ENCODE measurements at places on chromosomes 11 and 22. TPM values are rescaled to one million over a fixed set of nuclear protein-coding genes. Genes with fewer than 3 reads are reported as not detected.

- DNase-seq = no peak
Measured at GRCh38 chr11:36098087-36098486, 154.2 kb downstream of the LDLRAD3 start.

GRCh38 chr22:27383896-27384295 is 417.7 kb downstream of the MN1 start:
- DNase-seq = no peak

GRCh38 chr22:43743131-43743530 is 69.0 kb downstream of the EFCAB6 start:
- DNase-seq = no peak

MYRF gene
- 2.6 TPM for total RNA-seq

MB gene
- 11.8 TPM for total RNA-seq

GRCh38 chr22:36015155-36015810 is 13.3 kb downstream of the RBFOX2 start:
- DNase-seq = no peak

- no peak for DNase-seq
Measured at GRCh38 chr11:46901156-46901555, 17.2 kb downstream of the LRP4 start.

GRCh38 chr11:46490666-46491065 is 99.1 kb upstream of the CHRM4 start:
- no peak for DNase-seq

PPFIBP2 gene
- 87.1 TPM for total RNA-seq

OR5A1 gene
- total RNA-seq = not detected

PGA5 gene
- total RNA-seq = not detected

DNA sequence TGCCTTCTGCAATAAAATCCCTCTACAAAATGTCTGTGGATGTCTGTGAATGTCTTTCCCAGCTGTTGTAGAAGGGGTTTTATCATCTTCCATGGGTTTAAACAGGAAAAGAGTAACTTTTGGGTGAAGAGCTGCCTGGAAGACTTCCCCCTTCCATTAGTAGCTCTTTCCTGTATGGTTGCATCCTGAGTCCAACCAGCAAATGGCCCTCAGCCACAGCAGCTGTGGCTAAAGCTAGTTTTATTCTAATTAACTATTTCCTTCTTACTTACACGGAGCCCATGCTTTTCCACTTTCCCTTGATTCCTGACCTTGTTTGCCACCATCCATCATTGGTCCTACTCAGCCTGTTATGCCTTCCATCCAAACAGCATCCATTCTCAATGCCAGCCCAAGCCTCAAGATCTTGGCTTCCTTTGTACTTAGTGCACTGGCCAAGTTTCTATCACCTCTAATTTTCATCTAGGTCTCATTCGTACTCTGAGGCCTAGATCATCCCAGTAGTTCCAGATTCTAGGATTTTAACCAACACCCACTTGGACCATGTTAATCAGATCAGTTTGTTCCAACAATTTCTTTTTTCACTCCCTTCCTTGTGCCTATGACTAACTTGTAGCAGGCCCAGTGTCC is 41.5 kb upstream of the CADM1 start:
- DNase-seq = no peak

DNA sequence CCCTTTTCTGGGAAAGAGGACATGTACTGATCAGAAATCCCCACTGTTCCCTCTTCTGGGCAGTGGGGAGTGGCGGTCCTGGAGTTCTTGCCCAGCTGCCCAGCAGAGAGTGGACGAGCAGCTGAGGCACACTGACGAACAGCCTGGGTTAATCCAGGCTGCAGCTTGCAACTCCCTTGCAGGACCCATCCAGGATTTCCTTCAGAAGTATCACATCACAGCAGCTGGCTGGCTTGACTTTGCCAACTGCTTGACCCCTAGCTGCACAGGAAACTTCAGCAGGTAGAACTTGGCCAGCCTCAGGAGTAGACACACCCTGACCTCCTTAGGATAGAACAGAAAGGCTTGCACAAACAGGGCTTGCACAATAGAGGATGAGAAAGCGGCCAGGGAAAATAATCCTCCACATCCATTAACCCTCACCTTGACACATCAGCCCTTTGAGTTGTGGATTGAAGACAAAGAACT is 27.9 kb upstream of the FZD4 start:
- peak; percentile 37 for DNase-seq

DNA sequence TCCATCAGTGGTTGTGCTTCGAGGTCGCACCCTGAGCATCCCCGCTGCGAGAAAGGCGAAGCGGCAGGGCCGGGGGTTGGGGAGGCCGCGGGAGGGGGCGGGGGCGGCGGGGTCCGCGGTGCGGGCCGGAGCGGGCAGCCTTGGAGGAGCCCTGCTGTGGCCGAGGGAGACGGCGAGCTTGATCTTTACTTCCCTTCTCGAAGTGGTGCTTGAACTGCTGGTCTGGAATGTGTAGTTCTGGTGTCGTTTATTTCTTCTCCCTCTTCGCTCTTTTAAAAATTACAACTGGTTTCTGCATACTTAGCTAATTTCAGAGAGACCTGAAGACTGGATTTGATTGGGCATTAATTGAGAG is 1.1 kb downstream of the APLP2 start:
- DNase-seq = no peak

SAA2 gene
- total RNA-seq = 2.8 TPM

GRCh38 chr22:46086577-46087335 is 63.6 kb upstream of the PPARA start:
- DNase-seq = no peak

LRRN4CL gene
- total RNA-seq = 9.0 TPM

OR51I1 gene
- total RNA-seq = not detected

DENND6B gene
- total RNA-seq = 5.8 TPM

KREMEN1 gene
- 47.0 TPM for total RNA-seq

PIWIL4 gene
- total RNA-seq = 0.67 TPM

- no peak for DNase-seq
Measured at GRCh38 chr11:118001494-118001971, 15.3 kb downstream of the IL10RA start.

- no peak for DNase-seq
Measured at GRCh38 chr11:95135880-95136279, 46.2 kb downstream of the ENDOD1 start.

GRCh38 chr11:13111813-13112130 is 102.7 kb downstream of the RASSF10 start:
- no peak for DNase-seq

LRP4 gene
- 101 TPM for total RNA-seq

- DNase-seq = no peak
Measured at GRCh38 chr22:42769574-42770447, 49.1 kb upstream of the A4GALT start.

MED15 gene
- 49.7 TPM for total RNA-seq

FRMD8 gene
- 135 TPM for total RNA-seq

CD248 gene
- total RNA-seq = 6.3 TPM

- no peak for DNase-seq
Measured at GRCh38 chr11:125408311-125408711, 87.8 kb downstream of the FEZ1 start.

DNA sequence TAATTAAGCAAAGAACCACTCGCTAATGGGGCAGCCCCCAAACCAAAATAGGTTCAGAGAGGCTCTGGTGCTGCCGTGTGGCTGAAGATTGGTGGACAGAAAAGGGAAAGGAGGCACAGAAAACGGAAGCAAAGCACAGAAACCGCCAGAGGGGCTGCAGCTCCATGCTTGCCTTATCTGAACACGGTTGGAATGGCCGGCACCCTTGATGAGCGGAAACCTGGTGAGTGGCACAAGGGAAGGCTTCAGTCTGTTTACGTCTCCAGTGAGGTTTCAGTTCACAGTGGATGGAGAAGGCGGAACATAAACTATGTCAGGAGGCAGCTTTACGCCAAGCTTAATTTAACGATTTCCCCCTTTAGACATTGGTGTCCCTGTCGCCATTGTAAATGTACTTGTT is 5.2 kb upstream of the PRR33 start:
- no peak for DNase-seq

OR4A5 gene
- total RNA-seq = not detected

GRCh38 chr11:94558468-94558867 is 8.7 kb upstream of the PIWIL4 start:
- DNase-seq = no peak

- DNase-seq = no peak
Measured at GRCh38 chr11:88231894-88232482, 56.7 kb upstream of the RAB38 start.

DNA sequence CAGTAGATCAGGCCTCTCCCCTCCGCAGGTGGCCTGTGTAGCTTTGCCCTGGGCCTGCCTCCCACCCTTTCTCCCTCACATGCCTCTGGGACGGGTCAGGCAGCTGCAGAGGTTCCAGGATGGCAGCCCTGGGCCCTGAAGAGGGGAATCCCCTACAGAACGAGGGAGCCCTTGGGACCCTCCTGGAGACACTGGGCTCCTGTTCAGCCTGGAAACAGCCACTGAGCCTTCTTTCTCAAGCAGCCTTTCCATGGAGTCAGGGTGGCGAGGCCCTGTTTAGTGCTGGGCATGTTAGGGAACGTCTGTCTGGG is 720.9 kb downstream of the BRD1 start:
- no peak for DNase-seq

DNA sequence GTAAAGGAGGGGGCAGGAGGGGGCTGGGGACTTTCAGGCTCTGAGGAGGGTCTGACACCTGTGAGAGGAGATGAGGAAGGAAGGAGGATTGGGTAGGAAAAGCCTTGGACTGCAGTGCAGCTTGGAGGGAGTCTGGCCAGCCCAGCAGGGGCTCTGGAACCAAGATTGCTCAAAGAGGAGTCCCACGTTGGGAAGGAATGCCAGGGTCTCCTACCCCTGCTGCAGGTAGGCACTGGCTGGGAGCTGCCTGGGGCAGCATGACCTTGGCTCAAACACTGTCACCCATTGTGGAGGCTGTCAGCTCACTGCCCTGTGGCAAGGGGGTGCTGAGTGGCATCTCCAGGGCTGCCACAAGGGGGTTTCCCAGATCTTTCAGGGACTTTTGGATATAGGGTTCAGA is 94.5 kb downstream of the RPS6KA4 start:
- no peak for DNase-seq

SIRT3 gene
- 14.4 TPM for total RNA-seq

- no peak for DNase-seq
Measured at GRCh38 chr22:35349704-35350538, 31.0 kb upstream of the HMOX1 start.

DNA sequence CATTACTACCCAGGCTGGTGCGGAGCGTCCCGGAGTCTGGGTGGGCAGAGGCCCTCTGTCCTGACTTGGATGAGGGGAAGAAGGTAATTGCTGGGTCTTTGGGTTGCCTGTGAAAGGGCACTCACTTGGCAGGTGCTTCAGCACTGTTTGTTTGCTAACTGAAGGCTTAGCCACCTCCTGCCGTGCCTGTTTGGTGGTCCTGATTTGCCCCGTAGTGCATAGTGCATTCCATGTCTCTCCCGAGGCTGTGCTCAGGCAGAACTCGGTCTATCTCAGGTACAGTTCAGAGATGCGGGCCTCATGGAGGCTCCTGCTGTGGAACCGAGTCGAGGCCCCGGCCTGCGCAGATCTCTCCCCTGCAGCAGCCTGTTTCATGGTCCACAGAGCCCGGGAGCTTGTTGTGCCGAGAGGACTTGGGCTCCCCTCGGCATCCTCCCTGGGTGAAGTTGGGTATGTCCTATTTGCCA is 146.2 kb downstream of the TBC1D22A start:
- DNase-seq = no peak

DNA sequence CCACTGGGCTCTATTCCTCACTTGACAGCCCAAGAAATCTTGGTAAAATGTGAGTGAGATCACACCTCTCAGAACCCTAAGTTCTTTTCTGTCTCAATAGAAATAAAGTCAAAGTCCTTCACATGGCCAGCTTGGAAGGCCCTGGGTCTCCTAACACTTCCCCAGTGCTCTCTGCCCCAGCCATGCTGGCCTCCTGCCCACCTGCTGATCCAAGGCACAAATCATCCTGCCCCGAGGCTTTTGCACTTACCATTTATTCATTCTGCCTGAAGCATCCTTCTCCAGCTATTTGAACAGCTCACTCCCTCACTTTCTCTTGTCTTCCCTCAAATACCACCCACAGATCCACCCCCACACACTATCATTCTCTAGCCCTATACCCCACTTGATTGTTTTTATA is 26.4 kb downstream of the ISX start:
- no peak for DNase-seq

DNA sequence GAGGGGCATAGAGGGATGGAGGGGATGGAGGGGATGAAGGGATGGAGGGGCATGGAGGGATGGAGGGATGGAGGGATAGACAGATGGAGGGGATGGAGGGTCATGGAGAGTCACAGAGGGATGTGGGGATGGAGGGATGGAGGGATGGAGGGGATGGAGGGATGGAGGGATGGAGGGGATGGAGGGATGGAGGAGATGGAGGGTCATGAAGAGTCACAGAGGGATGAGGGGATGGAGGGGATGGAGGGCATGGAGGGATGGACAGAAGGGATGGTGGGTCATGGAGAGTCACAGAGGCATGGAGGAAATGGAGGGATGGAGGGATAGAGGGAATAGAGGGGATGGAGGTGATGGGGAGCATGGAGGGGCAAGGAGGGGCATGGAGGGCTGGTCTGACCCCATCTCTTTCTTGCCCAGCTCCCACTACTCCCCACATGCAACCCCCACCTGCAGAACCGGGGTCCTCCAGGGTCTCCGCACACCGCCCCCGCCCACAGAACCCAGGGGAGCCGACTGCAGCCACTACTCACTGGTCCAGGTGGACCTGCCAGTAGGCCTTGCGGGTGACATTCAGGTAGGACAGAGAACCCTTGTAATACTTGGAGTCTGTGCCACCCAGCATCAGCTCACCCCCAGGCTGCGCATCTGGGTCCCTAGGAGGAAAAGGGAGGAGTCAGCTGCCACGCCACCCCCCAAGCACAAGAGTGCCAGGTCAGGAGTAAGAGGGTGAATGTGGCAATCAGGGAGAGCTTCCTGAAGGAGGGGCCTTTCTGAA is 4.2 kb upstream of the IFITM10 start:
- no peak for DNase-seq

RASL10A gene
- total RNA-seq = 0.53 TPM

- no peak for DNase-seq
Measured at GRCh38 chr11:65651589-65652510, 10.9 kb downstream of the RELA start.

- no peak for DNase-seq
Measured at GRCh38 chr11:132586801-132587200, 945.5 kb downstream of the OPCML start.

GRCh38 chr22:42553475-42554361 is at the start of gene SERHL2:
SERHL2 (plus strand) TSS chr22:42553956; CDS start chr22:42554021, 65 bp downstream.
- DNase-seq = peak; percentile 79

DNA sequence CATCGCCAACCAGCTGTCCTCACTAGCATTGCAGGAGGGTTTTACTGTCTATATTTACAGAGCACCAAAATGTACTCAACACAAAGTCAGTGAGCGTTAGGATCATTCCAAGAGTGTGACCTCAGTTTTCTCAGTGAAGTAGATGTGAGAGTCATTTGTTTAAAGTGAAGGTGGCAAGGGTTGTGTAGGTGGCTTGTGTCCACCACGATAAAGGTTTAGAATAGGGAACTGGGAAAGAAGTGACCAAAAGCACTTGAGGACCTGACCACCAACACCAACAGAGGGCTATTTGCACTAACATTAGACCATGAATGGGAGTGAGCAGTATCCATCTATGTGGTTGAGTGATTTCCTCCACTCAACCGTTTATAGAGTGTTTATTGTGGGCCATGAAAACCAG is 152.5 kb upstream of the POU2AF2 start:
- DNase-seq = no peak
